ENCODE measurements at places on chromosomes 2 and 18.

- DNase-seq: no peak
Observed at GRCh38 chr2:212994976-212995375, 156.4 kb downstream of the IKZF2 start.

- DNase-seq: peak; percentile 76
Observed at GRCh38 chr18:499776-500631, 497 bp downstream of the COLEC12 start.

DNA sequence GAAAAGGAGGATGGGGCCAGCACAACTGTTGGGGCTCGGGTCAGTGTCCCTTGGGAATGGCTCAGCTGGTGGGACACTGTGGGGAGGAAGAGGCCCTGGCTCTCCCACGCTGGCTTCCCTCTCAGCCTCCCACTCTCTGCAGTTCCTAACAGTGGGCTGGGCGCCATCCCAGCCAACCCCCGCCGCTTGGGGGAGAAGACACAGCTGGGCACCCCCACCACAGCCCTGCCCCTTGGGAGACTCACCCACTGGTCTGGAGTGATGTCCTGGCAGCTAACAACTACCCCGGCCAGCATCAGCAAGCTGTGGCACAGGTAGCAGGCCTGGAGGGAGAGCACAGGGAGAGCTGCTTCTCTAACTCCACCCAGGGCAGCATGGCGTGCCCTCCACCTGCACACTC is 8.3 kb upstream of the SEMA4C start:
- no peak for DNase-seq

- no peak for DNase-seq
Observed at GRCh38 chr2:25098056-25098455, 56.2 kb downstream of the EFR3B start.

DNA sequence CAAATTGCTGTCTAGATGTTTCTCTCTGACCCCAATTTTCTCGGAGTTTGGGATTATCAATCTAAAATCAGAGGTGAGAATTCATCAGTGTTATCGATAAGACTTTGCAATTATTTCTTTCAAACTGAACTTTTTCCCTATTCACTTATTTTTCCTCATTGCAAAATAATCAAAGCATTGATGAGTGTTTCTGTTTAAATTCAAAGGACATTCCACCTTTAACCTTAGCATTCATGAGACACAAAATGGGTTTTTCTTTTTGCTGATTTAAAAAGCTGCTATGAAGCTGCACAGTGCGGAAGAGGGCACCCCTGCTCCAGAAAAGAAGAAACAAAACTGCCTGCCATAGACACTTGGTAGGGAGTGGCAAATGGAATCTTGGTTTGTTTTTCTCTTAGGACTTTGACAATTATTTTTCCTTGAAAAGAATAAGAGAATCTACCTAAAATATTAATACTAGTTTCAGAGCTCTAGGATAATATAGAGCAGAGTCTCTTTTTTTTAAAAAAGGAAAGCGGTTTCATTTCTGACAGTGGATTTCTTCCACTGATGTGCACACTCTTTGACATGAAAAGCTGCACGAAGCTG is 203.4 kb downstream of the TGIF1 start:
- no peak for DNase-seq

GRCh38 chr18:47719096-47719780 is 211.2 kb downstream of the SMAD2 start:
- no peak for DNase-seq

DNA sequence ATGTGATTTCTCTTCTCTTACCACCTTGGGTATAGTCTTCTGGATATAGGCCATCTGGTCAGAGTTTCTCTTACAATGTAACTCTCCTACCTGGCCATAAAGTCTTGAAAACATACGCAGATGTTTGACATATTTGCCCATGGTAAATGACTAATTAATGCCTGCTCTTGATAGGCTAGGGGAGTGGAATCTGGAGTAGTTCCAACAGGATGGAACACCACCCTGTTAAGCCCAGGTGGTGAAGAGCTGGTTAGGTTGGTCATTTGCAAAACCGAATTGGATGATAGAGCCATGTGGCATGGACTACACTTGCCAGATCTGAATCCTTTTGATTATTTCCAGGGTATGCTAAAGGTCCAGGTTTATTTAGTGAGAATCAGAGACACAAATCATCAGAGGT is 36.5 kb downstream of the HADHB start:
- DNase-seq: no peak

DNA sequence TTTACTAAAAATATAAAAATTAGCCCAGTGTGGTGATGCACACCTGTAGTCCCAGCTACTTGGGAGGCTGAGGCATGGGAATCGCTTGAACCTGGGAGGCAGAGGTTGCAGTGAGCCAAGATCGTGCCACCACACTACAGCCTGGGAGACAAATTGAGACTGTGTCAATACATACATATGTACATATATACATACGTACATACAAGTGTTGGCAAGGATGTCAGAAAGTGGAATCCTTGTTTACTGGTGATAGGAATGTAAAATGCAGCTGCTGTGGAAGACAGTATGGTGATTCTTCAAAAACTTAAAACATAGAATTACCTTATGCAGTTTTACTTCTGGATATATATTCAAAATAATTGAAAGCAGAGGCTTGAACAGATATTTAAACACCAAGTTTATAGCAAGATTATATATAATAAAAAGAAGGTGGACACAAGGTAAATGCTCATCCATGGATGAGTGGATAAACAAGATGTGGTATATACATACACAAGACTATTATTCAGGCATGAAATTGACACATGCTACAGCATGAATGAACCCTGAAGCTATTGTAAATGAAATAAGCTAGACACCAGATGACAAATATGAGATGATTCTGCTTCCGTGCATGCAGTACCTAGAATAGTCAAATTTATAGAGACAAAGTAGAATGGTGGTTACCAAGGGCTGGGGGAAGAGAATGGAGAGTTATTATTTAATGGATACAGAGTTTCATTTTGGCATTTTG is 43.2 kb downstream of the CCDC138 start:
- DNase-seq: no peak

GRCh38 chr2:134459706-134460406 is 206.0 kb downstream of the MGAT5 start:
- DNase-seq: no peak

- no peak for DNase-seq
Observed at GRCh38 chr2:197209246-197209645, 101.3 kb downstream of the ANKRD44 start.

GRCh38 chr2:28129955-28130695 is 239.6 kb downstream of the BABAM2 start:
- no peak for DNase-seq

DNA sequence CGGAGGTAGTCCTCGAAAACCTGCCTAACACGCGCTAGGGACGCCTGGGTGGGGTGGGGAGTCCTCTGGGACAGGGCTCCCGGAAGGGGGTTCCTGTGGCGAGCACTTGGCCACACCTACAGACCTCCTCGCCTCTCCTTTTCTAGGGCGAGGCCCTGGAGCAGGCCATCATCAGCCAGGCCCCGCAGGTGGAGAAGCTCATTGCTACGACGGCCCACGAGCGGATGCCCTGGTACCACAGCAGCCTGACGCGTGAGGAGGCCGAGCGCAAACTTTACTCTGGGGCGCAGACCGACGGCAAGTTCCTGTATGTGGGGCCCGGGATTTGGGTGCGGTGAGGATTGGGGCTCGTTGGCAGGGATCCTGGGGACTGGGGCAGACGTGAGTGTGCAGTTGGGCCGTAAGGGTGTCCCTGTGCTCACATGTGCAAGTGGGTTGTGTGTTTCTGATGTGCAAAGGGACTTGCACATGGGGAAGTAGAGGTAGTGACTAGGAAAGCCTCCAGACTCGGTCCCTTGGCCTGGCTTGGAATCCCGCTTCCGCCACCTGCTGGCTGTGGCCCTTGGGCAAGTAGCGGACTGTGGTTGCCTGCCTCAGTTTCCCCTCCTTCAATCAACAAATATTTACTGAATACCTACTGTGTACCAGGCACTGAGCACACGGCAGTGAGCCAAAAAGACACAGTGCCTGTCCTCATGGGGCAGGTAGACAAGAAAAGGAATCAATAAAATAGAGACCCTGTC is 11.7 kb downstream of the ZAP70 start:
- no peak for DNase-seq

GRCh38 chr2:55051026-55051866 is 995 bp upstream of the RTN4 start:
- no peak for DNase-seq

DNA sequence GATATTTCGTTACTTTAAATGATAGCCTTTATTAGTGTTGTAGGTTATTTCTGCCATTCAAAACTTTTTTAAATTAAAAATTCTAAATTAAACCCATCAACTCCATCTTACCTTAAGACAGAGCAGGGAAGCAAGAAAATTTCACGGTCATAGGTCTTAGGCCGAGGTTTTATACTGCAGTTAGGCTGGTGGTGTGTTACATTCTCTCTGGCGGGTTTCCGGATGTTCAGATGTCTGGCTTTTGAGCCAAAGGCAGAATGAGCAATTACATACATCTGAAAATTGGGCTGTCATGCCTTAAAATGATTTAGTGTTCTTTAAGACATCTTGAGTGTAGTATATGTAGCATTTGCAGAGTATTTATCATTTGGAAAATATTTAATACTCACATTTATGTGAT is 27.9 kb downstream of the GLS start:
- DNase-seq: no peak

DNA sequence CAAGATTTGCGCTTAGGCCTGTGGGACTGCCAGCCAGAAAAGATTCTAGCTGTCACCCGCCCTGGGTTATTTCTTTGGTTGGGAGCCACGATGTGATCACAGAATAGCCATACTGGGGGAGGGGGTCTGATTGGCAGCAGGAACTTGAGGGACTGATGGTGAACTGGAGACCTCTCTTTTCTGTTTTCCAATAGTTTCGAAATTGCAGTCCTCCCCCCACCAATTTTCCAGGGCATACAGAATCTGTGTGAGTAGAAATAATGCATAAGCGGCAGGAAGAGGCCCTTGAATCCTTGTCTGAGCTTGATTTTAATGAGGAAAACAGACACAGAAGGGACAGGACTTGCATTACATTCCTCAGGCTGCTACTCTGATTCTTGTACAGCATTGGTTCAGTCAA is 2.2 kb upstream of the POLR2D start:
- DNase-seq: no peak

GRCh38 chr2:142571934-142572333 is 305.5 kb upstream of the KYNU start:
- DNase-seq: no peak

GRCh38 chr18:8847066-8847755 is 141.9 kb downstream of the MTCL1 start:
- no peak for DNase-seq

GRCh38 chr2:236940497-236940896 is 145.2 kb upstream of the COPS8 start:
- DNase-seq: no peak

- DNase-seq: no peak
Observed at GRCh38 chr18:36333414-36333813, 35.9 kb downstream of the FHOD3 start.

DNA sequence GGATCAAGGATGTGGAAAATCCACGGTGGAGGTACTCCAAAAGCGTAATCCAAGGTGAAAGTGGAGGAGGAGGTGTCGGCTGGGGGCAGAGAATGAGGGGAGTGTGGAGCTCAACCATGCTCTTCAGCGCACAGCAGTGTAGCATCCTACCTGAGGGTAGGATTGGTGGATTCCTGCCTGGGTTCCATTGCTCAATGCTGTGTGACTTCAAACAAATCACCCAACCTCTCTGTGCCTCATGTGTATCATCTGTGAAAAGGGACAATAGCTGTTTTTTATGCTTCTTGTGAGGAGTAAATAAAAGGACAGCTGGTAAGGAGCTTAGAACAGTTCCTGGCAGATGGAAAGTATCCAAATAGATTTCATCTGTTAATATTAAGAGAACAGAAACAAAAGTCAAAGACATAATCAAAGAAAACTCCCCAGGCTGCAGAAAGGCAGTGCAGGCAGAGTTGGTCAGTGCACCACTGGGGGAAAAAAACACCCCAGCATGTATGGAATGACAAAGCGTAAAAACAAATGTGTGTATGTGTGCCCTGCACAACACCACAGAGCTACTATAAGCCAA is 130.0 kb upstream of the HDAC4 start:
- DNase-seq: no peak

- DNase-seq: no peak
Observed at GRCh38 chr18:32460171-32460731, 10.4 kb downstream of the GAREM1 start.

DNA sequence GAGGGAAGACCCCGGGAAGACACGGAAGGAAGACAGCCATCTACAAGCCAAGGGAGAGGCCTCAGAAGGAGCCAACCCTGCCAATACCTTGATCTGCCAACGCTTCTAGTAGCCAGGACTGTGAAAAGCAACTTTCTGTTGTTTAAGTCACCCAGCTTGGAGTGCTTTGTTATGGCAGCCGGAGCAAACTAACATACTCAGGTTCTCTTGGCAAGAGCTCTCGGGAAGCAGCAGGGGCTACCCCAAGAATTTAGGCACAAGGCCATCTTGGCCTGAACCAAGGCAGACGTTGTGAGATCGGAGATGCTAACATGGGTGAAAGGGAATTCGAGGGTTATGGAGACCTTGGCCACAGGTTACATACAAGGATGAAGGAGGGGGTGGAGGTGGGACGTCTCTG is 78.6 kb upstream of the KLHL29 start:
- no peak for DNase-seq

GRCh38 chr2:182977463-182977862 is 60.8 kb downstream of the NCKAP1 start:
- DNase-seq: no peak

DNA sequence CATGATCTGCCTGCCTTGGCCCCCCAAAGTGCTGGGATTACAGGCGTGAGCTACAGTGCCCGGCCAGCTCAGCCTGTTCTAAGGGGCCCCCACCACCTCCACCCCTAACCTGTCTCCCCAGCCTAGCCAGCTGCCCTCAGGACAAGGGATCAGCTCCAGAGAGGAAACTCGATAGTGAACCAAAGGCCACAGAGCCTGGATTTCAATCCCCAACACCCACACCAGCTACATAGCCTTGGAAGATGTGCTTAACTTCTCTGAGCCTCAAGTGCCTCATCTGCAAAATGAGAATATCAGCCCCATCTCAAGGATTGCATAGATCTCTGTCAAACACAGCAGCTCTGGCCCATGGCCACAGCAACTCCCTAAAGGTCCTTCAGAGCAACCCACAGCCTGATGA is 32.0 kb downstream of the BIN1 start:
- DNase-seq: no peak

- DNase-seq: no peak
Observed at GRCh38 chr2:205370726-205371125, 311.6 kb upstream of the NRP2 start.

- no peak for DNase-seq
Observed at GRCh38 chr18:49582579-49582978, 20.7 kb downstream of the LIPG start.

DNA sequence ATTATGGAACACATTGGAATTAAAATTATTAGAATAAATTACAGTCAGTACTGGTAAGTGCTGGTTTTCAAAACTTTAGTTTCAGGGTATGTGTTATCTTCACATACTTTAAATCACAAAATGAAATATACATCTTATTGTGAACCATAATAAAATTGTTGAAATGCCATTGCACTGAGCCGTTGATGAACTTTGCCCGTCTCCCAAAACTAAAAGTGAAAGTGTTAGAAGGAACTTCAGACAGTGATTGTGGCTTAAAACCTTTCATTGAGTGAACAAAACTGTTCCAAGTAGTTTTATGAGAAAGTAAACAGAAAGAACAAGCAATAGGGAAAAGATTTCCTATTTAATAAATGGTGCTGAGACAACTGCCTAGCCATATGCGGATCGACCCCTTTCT is 811.6 kb downstream of the PLCL1 start:
- no peak for DNase-seq

GRCh38 chr2:144084114-144084661 is 435.7 kb downstream of the ZEB2 start:
- DNase-seq: no peak
